ENCODE measurements at places on chromosomes 2 and 18. TPM values are rescaled to one million over a fixed set of nuclear protein-coding genes. Genes with fewer than 3 reads are reported as not detected.

- no peak for DNase-seq
Measured at GRCh38 chr2:21396252-21396651, 272.5 kb downstream of the TDRD15 start.

DNA sequence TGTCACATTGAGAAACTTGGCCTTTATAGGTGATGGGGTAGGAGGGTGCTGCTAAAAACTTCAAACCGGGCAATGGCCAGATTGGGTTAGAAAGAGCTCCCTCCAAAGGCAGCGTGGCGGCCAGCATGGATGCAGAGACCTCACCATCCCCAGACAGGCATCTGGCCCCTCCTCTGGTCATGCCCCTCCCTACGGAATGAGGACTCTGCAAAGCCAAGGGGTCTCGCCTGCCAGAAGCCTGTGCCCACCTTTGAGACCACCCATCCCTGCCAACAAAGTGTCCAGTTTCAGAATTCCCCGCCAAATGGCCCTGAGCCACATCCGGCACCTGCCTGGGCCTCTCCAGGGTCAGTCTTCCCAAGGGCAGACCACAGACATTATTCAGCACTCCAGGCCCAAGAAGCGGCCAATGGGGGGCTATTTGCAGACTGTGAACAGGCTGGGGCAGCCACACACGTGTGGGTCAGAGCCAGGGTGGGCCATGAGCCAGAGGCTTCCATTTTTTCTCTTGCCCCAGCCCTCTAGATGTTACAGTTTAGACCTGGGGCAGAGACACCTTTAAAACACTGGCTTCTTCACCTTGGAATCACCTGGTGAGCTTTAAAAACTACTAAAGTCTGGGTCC is 4.2 kb upstream of the ATP6V1B1 start:
- DNase-seq: no peak

- peak; percentile 64 for DNase-seq
Measured at GRCh38 chr2:20065885-20066602, 14.6 kb upstream of the LAPTM4A start.

GRCh38 chr2:212536817-212537725 is 1.5 kb downstream of the ERBB4 start:
- peak; percentile 21 for DNase-seq

CCBE1 gene
- 0.23 TPM for total RNA-seq

DNA sequence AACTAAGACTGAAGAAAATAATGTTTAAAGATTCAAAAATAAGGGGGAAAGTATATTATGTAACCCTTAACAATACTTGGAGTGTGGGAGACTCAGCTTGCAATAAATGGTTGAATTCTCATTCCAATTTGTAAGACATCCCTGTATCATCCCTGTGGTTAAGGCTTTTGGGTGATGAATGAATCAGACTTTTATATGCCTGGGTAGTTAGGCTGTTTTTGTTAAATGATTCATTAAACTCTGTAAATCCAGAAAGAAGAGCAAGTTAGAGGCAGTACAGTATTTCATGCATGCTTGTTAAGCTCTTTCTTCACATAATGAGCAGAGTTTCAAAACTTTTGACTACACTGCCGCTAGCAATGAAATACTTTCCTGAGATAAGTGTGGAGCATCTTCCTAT is 948.8 kb downstream of the SOCS6 start:
- no peak for DNase-seq

GRCh38 chr2:16507655-16508489 is 157.8 kb downstream of the CYRIA start:
- peak; percentile 42 for DNase-seq

C1GALT1C1L gene
- 0.96 TPM for total RNA-seq

SALL3 gene
- not detected for total RNA-seq

- DNase-seq: no peak
Measured at GRCh38 chr18:1177232-1177631, 272.6 kb downstream of the ADCYAP1 start.
